ENCODE measurements at places on chromosomes 1 and 21.

GRCh38 chr21:46062471-46063211, 35.3 kb upstream of the COL6A2 start:
- DNase-seq, result no peak

DNA sequence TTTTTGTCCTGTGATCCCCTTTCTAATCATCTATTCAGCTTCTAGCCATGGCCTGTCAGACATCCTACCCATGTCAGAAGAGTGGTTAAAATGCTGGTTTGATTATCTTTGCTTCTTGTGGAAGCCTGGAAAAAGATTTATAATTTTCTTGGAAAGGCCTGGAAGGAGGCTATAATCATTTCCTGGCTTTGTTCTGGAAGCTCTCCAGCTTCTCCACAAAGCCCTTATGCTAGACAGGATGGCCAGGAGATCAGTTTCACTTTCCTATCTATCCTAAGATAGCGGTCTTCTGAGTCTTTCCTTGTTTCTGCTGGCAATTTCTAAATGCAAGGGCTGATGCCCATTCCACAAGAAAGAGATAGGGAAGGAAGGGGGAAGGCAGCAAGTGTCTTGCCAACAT, 90.9 kb upstream of the SLC44A3 start:
- DNase-seq, result no peak

GRCh38 chr1:94912263-94913184, 14.4 kb downstream of the CNN3 start:
- DNase-seq, result no peak

DNA sequence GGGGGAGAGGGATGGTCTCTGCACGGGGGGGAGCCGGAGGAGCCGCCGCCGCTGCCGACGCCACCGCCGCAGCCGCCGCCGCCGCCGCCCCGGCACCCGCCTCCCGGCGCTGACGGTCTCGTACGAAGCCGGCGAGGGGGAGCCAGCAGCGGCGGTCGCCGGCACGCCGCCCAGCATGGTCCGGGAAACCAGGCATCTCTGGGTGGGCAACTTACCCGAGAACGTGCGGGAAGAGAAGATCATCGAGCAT, 311 bp downstream of the SPEN start:
- DNase-seq, result no peak

- no peak for DNase-seq
These were observed 21.7 kb downstream of the ASTN1 start for GRCh38 chr1:177142791-177143271.

DNA sequence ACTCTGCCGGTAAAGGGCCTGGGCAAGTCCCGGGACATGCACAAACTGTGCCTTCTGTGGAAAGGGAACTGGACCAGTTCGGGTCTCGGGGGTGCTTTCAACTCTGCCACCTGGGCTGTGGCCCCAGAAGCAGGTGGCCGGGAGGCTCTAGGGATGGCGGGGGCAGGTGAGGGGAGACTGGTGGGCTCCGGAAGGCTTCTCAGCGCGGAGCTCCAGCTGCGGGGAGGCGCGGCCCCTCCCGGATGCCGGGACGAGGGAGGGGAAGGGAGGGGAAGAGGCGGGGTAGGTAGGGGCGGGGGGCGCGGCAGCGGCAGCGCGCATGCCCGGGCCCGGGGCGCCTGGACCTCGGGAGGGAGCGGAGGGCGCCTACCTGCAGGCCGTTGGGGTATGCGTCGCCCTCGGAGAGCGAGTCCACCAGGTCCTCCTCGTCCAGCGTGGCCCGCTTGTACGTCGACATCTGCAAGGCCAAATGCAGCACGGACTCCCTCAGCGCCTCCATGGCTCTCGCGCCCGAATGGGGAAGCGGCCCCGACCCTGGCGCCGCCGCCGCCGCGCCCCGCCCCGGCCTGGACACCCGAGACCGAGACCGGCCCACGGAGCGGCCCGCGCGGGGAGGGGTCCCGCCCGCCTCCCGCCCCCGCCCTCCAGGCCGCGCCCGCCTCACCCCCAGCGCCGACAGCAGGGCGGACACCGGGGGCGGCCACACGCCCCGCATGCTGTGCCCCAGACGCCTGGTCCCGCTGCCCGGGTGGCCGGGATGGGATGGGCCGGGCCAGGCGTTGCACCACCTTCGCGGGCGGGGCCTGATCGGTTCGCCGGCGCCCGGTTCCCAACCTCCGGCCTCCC, at the start of gene ECE1:
TSS of gene ECE1 (minus strand) at position 764 of the 846 bp plus-strand sequence. CDS start at position 715, 49 bp downstream.
- peak; percentile 48 for DNase-seq

DNA sequence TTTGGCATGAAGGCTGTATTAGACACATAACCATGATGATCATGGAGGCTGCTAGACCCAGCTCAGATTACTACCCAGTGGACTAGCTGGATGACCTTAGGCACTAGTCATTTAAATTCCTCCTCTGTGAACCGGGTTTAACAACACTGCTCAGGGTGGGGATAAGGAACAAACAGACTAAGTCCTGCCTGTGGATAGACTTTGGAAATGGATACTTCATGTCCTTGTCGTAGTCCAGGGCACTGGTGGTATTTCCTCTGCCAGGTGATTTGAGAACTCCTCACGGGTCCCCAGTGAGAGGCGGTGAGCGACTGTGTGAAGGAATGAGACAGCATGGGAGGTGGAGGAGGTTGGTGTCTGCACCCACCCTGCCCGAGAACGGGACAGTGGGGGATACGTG, 72.9 kb upstream of the SELENON start:
- no peak for DNase-seq

- no peak for DNase-seq
These were observed 1.9 kb downstream of the ELAVL4 start for GRCh38 chr1:50110656-50111055.

DNA sequence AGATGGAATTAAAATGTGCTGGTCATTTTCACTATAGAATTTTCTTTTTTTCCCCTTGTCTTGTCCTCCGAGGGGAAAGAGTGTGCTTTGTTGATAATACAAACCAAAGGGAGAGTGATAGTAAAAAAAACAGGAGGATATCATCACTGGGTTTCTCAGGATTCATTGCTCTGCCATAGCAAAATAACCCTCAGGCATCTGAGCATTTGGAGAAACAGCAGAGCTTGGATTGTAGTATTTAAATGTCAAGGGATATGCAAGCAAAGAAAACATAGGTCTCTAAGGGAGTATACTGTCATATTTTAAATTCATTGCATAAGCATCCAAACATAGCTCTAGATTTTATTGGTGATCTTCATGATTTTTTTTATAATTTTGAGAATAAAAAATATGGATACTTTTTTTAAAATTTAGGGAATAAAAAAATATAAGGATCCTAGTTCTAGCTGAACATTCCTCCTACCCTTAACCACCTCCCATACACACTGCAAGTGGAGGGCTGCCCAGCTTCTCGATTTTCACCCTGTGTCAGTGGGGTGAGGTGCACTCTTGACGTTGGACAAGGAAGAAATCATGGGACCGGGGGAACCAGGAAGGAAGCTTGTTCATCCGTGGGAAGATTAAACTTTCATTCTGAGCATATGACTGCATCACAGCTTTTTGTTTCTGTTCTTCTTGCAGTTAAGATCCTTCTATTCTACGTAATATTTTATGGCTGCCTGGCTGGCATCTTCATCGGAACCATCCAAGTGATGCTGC, 4.4 kb downstream of the ATP1B1 start:
- DNase-seq, result no peak

- no peak for DNase-seq
These were observed 5.8 kb downstream of the PERM1 start for GRCh38 chr1:975896-976683.

DNA sequence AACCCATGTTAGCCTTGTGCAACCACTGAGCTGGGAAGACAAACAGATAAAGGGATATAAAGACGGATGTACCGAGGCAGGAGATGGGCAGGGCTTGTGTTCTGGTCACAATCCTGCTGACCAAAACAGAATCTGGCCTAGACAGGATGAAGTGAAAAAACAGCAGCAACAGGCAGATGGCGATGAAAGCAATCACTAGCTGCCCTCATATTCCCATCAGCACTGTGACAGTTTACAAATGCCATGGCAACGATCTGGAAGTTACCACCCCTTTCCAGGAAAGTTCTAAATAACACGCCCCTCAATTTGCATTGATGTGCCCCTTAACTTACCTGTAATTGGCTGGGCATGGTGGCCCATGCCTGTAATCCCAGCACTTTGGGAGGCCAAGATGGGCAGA, 40.6 kb upstream of the CD46 start:
- peak; percentile 3 for DNase-seq

- no peak for DNase-seq
These were observed 3.0 kb upstream of the MDM4 start for GRCh38 chr1:204513117-204513716.

DNA sequence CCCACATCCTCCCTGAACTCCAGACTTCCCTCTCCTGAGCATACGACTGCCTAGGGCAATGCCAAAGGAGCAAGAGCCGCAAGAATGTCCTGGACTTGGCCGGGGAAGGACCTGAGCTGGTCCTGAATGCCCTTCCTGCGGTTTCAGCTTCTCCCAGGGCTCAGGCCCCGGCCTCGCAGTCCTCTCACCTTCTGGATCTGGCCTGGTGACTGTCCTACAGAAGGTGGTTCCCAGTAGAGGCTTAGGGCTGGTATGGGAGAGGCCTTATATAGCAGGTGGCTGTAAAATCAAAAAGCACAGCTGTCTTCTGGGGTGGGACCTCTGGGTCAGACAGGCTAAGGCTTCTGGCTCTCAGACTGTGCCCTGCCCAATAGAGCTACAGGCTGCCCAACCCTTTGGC, at the start of gene LYPD8:
TSS of gene LYPD8 (minus strand) at position 243 of the 400 bp plus-strand sequence. CDS start 4,678 bp downstream, outside the sequence.
- no peak for DNase-seq

All from Jurkat, Clone E6-1 (cell line).